ENCODE measurements at places on chromosomes 4 and X. TPM values are rescaled to one million over a fixed set of nuclear protein-coding genes. Genes with fewer than 3 reads are reported as not detected.

The RS1 gene
- not detected for total RNA-seq

The CDKL2 gene
- 13.3 TPM for total RNA-seq

The SNX12 gene
- 46.9 TPM for total RNA-seq

The SPANXA2 gene
- total RNA-seq, result not detected

The TSPYL2 gene
- total RNA-seq, result 22.5 TPM

The MAP3K15 gene
- total RNA-seq, result 5.0 TPM

The VCX3A gene
- total RNA-seq, result not detected
